ENCODE measurements at places on chromosomes 1 and 21.

DNA sequence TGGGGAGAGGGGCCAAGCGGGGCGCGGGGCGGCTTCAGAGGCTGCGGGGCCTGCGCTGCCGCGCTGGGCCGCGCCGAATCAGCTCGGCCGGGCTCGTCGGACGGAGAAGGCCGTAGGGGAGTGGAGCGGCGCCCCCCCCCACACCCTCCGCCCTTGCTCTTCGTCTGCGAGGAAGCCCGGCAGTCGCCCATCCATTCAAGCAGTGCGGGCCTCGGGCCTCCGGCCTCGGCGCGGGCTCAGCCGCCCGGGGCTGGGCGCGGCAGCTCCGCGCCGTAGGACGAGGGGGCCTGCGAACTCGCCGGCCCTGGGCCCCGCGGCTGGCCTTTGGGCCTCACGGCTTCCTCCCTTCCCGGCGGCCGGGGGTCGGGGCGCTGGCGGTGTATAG is 564 bp downstream of the CTPS1 start:
- no peak for DNase-seq

DNA sequence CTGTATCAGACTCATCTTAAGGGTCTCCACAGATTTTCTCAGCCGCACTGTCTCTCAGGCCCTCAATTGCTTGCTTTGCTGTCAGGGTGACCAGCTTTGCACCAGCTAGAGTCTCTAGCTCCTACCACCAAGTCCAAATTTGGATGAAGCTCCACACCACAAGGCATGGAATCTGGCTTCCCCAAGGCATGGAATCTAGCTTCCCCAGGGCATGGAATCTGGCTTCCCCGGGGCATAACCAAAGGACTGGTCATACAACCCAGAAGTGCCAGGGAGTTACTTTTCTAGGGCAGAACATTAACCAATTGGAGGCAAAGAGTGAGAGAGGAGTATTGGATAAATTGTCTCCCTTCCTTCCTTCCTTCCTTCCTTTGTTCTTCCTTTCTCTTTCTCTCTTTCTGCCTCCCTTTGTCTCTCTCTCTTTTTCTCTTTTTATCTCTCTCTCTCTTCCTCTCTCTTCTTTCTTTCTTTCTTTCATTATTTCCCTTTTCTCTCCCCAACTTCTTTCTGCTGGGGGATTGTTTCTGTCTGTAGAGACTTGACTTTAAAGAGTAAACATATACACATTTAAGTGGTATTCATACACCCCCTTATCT is 76.9 kb upstream of the HAO2 start:
- no peak for DNase-seq

DNA sequence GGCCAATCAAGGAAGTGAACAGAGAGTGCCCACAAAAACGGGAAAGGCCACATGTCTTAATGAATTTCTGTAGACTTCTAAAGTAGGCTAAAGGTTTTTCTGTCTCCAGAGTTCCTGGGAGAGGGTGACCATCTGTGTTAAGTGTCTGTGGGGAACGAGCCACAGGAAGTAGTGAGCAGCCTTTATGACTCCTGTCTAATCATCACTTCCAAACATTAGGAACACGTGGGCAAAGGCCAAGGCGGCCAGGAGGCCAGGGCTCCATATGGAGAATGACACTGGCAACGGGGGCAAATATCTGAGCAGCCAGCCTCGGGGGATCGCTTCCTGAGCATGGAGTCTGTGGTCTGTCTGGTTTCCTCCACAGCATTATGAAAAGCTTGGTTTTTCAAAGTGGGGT is 7.1 kb downstream of the FAM89A start:
- no peak for DNase-seq

GRCh38 chr1:232911027-232911599 is 39.3 kb upstream of the NTPCR start:
- no peak for DNase-seq

DNA sequence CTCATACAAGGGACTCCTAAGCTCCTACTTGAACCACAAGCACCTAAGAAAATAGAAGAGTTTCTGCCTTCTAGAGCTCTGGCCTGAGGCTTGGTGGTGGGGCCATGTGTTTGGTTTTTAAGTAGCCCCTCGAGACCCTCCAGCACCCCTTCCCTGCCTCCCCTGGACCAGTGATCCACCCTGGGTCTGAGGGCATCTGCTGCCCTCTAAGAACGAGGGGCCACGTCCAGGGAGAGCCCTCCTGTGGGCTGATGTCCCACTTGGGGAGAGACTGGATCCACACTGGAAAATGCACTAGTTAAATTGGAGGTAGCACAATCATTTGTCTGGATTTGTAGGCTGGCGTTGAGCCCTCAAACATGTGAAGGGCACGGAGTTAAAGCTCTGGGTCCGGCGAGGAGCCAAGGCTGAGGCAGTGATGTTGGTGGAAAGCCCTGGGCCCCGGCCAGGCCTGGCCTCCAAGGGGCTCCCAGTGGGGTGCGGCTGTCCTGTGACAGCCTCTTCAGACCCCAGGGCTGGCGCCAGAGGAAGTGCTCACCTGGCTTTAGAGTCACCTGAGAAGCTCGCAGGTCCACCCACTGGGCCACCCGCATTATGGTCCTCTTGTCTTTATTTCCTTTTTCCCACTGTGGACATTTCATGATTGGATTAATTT is 65.2 kb downstream of the SLC37A1 start:
- no peak for DNase-seq

DNA sequence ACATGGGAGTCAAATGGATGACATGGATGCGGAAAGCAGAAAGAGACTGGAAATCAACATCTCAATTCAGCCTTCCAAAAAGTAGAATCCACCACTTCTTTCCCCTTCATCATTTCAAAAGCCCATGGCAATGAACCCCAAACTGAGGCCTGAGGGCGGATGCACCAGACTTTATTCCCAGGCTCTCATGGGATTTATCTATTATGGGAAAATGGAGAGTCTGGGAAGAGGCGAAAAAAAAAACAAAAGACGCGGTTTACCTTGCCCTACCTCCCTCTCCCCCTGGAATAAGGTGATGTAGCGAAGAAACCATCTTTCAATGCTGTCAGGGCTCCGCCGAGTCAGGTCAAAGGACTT is 624 bp downstream of the KIFAP3 start:
- no peak for DNase-seq

DNA sequence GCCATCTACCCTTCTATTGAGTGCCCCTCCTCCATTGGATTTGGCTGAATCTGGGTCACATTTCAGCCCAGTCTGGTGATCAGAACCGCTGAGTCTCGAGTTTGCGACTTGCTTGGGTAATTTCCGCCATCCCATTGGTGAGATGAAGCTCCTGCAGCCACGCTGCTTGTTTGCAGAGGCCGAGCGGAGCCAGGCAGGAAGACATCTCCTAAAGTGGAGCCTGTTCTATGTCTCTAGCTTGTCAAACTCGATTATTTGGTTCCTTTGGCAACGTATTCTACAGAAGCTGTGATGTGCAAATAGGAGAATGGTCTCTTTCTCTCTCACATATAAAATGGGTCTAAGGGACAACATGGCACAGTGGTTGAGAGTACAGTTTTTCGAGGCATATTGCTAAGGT is 206.8 kb upstream of the PLXNA2 start:
- DNase-seq = no peak

- no peak for DNase-seq
These were observed 5.3 kb downstream of the TTC24 start for GRCh38 chr1:156584813-156585212.

DNA sequence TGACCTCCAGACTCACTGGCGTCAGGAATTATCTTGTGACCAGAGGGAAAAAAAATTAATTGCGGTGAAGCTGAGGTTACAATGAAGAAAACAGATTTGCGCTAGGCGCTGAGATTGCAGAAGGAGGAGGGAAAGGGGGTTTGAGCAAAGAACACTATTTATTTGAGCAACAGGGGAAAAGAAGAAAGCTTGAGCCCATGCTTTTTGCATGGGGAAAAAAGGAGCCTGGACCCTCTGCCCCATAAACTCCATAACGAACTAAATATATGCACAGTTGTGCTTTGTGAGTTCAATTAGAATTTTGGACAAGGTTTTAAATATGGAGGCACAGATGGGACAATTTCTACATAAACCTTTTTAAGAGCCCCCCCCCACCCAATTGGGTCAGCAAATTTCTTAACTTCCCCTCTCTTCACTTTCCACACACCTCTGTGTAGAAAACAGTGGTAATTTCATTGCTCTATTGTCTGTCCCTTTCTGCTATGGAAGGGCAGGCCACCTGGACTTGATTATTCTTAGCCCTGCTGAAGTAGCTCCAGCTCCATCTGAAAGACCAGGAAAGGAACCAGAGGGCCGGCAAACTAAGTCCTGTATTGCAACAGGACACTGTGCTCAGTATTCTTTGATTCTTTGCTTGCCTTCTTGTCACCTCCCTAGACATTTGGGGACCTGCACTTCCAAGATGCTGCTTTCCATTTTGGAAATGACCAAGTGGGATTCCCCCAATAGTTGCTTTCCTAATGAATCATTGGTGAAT is 862 bp upstream of the ID3 start:
- DNase-seq = no peak

Measured in activated CD4-positive, alpha-beta T cell treated with anti-CD3 and anti-CD28 coated beads, Interleukin-2, amount 50 U/mL, for 16 hours (primary cell).